Kasumi-1 (cell line): ENCODE measurements at places on chromosomes 7 and 10.

DNA sequence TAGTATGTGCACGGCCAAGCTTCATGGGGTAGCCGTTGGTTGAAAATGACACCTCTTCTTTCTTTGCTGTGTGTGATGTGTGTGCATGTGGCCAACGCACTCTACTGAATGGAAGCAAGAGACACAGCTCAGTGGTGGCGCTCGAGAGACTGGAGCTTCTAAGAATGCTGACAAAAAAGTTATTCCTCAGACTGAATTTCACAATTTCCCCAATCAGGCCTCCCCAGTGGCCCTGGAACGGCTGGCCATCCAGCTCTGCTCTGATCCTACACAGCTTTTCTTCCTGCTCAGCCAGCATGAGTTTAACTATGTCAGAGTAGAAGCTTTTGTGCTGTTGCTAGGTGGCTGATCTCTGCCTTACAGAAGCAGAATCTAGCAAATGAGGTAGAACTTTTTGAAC lies 186.7 kb upstream of the PLXDC2 start:
- peak; percentile 52 for DNase-seq

- no peak for DNase-seq
Observed at GRCh38 chr10:78659598-78659967, 409.2 kb upstream of the ZMIZ1 start.

- DNase-seq: peak; percentile 77
Observed at GRCh38 chr10:73899423-73899822, 11.5 kb upstream of the PLAU start.

DNA sequence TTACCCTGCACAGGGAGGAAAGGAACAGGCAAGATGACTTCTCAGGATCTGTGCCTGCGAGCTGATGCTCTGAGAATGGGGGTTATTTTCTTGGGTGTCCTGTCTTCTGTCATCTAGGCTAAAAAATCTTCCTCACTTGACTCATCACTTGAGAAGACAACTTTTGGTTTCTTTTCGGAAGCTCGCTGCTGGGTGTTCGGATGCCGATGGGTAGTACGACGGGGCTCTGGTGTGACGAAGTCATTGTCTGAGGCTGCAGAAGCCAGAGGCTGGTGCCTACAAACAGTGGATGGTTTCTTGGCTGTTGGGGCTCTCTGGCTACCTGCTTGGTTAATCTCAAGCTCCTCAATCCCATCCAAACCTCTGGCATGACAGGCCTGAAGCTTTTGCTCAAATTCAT lies 92.2 kb downstream of the NPSR1 start:
- no peak for DNase-seq

GRCh38 chr10:63700631-63701156 lies 179.5 kb downstream of the REEP3 start:
- no peak for DNase-seq

- DNase-seq: no peak
Observed at GRCh38 chr10:52758406-52758805, 14.2 kb downstream of the MBL2 start.

DNA sequence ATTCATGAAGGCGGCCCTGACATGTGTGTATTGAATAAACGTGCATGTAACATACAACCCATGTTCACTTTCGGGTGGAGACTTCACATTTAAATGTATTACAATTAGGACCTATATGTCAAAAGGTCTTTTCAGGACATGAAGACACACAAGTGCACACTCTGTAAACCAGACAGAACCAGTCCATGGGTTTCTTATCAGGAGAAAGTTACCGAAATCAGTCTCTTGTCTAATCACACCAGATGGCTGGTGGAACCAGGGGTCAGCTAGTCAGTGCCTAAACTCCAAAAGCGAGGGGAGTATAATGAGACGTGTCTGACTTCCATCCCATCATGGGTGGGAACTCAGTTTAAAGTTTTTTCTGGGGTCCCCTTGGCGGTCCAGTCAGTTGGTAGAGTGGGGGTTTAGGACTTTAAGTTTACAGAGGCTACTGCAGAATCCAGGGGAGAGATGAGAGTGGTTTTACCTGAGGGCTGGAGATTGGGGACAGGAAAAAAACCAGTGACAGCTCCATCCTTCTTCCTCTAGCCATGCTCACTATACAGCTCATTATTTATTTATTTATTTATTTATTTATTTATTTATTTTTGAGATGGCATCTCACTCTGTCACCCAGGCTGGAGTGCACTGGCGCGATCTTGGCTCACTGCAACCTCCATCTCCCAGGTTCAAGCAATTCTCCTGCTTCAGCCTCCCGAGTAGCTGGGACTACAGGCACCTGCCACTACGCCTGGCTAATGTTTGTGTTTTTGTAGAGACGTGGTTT lies 251.3 kb upstream of the LYZL1 start:
- no peak for DNase-seq

DNA sequence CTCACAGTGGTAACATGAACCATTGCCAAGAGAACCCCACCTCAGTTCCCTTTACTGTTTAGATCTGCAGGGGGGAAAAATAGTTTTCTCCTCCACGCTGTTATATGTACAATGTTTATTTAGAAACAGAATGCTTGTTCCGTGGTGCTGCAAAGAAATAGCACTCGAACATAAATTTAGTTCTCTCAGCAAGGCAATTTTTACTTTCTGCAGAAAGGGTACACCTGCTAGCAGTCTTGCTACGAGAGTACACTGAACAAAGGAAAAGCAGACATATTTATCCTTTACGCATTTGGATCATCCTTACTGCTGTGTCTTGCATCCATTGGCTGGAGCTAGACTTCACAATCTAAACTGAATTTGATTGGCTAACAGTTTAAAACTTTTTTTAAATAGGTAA lies 178.5 kb downstream of the HECW1 start:
- DNase-seq: no peak

DNA sequence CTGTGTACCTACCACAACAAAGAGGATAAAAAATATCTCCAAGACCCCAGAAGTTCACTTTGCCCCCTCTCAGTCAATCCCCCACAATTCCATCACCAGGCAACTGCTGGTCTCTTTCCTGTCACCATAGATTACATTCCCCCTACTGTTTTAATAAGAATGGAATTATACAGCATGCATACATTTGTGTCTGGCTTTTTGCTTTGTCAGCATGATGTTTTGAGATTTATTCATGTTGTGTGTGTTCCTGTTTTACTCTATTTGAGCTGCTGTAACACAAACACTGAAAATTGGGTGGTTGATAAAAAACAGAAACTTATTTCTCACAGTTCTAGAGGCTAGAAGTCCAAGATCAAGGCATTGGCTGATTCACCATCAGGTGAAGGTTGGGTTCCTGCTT lies 214.5 kb upstream of the IGFBP3 start:
- no peak for DNase-seq

DNA sequence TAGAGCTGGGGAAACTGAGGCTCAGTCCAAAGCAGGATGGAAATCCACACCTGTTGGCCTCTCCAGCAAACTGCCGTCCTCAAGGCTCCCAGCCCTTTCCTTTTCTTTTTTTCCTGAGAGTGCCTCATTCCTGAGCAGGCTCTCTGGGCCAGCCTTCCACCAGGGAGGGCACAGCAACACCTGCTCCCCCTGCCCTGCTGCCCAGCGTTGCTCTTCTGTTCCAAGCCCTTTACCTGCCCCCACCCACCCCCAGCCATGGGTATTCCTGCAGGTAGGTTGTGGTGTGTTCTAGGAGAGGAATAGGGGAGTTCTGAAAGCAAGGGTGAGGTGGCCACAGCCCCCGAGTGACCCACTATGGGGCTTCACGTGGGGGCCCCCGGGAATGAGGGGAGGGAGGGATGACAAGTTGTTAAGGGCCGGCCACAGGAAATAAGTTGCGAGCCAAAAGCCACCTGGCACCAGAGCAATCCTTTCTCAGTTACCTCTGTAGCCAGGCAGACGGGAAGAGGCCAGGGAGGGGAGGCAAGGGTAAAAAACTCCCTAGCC lies 19.3 kb downstream of the VSIR start:
- DNase-seq: no peak

DNA sequence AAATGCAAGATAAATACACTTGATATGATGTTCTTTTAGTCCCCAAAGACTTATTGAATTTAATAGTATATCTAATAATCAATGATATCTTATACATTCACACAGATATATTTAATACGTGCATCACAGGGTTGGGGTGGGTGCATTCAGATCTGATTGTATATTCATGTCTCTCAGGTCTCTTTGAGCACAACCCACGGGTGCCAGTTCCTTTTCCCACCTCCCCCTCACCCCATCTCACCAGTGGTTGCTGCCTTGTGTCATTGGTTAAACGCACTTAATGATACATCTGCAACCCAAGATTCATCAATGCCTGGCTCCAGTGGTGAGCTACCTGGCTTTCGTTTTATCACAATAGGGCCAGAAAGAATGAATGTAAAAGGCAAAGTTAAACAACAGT lies 6.2 kb downstream of the LRIT1 start:
- DNase-seq: no peak

- no peak for DNase-seq
Observed at GRCh38 chr7:95867309-95867708, 95.0 kb downstream of the DYNC1I1 start.

GRCh38 chr7:3606436-3606835 lies 305.4 kb downstream of the SDK1 start:
- no peak for DNase-seq

GRCh38 chr10:4541292-4541691 lies 284.7 kb upstream of the AKR1E2 start:
- no peak for DNase-seq

- DNase-seq: peak; percentile 47
Observed at GRCh38 chr10:110413903-110414547, 83.7 kb upstream of the DUSP5 start.

DNA sequence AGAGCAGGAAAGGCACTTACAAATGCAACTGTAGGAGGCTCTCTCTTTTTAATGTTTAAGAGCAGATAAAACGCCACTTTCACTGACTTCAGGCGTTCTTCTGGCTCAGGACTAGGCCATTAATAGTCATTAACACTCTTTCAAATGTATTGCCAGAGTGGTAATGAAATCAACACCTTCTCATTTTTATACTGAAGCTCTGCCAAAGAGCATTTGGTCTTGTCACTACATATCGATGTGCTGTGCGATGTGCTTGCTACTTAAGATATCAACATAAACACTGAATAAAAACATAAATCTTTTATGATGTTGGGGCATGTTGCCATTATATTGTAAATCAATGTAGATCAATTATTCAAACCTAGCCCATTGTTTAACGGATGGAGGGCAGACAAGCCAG lies 634.7 kb downstream of the ARL4A start:
- DNase-seq: no peak

- no peak for DNase-seq
Observed at GRCh38 chr10:133141144-133141957, 18.7 kb upstream of the KNDC1 start.

GRCh38 chr7:129739427-129739826 lies 127.9 kb downstream of the NRF1 start:
- peak; percentile 45 for DNase-seq

- DNase-seq: no peak
Observed at GRCh38 chr10:18501198-18501597, 150.2 kb downstream of the NSUN6 start.
